ENCODE measurements at places on chromosomes 11 and 22. TPM values are rescaled to one million over a fixed set of nuclear protein-coding genes. Genes with fewer than 3 reads are reported as not detected.

GRCh38 chr22:45670981-45671782 lies 452 bp upstream of the ATXN10 start:
- no peak for DNase-seq

THY1 gene
- total RNA-seq, result 3.8 TPM

GGTLC3 gene
- not detected for total RNA-seq

SCO2 gene
- total RNA-seq, result 1.9 TPM

GRCh38 chr11:64057890-64058289 lies 22.2 kb downstream of the FLRT1 start:
- no peak for DNase-seq

GRCh38 chr11:1785749-1786413 lies 22.2 kb upstream of the CTSD start:
- peak; percentile 63 for DNase-seq

PAMR1 gene
- 15.6 TPM for total RNA-seq

DNA sequence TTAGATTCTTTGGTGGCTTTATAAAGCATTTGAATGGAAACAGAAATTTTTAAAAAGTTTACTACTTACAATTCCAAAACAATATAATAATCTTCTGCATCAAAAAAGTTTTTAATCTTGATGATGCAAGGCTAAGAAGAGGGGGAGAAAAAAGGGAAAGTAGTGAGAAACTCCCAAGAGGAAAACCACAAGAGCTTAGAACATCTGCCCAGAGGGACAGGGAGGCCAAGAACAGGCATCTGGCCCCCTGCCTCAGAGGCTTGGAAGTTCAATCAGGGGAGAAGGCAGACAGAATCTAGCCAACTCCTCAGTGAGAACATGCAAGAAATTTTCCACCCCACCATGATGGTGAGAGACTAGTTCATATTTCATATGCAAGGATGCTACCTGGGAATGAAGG lies 23.8 kb upstream of the TTC28 start:
- no peak for DNase-seq

GRCh38 chr22:39724857-39725256 lies 154.3 kb downstream of the CACNA1I start:
- DNase-seq, result no peak

HNRNPUL2 gene
- total RNA-seq, result 51.2 TPM

- no peak for DNase-seq
Observed at GRCh38 chr11:59012398-59013265, 73.3 kb downstream of the GLYATL1 start.

GRCh38 chr22:23032658-23033057 lies 37.7 kb upstream of the GNAZ start:
- no peak for DNase-seq

- DNase-seq, result no peak
Observed at GRCh38 chr11:76005756-76006155, 190.7 kb downstream of the UVRAG start.

DNA sequence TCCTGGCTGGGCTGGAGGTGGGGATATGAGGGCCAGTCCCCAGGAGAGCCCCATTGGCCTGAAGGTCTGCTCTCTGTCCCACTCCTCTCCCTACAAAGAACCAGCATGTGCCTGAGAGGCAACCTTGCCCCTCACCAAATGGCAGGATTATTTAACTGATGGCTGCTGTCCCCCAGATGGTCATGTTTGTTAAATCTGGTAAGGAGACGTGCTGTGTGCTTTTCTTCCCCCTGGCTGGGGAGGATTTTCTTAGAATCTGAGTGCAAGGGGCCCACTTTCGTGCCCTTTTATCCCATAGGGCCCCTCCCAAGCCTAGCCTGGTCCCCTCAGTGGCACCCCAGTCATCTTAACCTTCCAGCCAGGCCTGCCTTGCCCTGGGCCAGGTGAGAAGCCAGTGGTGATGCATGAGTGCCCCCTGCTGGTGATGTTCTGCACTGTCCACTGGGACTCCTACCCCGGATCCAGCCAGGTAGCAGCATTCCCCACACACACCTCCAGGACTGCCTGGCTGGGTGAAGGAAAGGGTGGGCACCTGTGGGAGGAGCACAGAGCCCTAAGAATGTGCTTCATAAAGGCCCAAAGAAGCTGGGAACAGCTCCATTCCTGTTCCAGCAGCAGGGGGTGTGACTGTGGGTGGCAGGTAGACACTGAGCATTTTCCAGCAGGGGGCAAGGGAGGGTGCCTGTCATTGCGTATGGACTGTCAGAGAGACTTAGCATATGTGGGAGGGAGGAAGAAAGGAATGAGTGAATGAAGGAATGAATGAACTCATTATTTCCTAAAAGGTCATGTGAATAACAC lies 28.9 kb downstream of the MFNG start:
- peak; percentile 83 for DNase-seq

DNA sequence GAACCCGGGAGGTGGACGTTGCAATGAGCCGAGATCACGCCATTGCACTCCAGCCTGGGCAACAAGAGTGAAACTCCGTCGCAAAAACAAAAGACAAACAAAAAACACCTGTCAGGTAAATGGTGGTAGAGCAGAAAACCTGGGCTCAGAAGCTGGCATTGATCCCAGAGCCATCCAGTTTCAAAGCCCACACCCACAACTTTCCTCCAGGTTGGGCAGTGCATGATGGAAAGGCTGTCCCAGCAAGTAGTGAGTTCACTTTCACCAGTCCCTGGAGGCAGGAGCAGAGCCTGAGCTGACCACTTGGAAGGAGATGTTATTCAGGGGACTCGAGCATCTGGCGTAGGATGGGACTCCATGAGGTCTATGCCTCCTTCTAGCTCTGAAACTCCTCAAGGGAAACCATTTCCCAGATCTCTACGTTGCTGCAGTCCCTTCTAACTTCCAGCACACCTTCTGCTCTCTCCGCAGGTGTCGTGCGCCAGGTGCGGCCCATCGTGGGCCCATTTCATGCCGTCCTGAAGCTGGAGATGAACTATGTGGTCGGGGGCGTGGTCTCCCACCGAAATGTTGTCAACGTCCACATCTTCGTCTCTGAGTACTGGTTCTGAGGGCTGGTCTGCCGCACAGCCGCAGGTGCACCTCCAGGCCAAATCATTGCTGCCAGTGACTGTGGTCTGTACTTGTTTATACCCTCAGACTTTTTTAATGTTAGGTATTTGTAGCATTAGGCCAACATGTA lies 71.6 kb upstream of the ATXN10 start:
- DNase-seq, result no peak

MS4A4A gene
- 32.9 TPM for total RNA-seq

HMGXB4 gene
- 22.8 TPM for total RNA-seq

DNA sequence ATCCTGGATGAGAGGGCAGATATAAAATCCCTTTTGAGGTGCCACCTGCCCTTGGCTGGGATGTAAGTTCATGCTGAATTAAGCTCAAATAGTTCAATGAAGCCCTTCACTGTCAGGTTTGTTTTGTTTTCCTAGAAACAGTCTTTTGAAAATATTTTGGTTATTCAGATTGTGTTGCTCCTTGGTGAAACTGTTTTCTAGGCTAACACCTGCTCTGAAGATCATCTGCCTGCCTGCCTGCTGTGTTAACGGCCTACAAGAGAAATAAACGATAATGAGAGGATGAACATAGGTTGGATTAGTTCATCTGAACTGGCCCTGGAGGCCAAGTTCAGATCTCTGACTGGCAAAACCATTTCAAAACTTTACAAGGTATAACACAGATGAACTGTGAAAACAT lies 67.4 kb downstream of the ZBTB44 start:
- no peak for DNase-seq
